ENCODE measurements at places on chromosomes 2 and 18. TPM values are rescaled to one million over a fixed set of nuclear protein-coding genes. Genes with fewer than 3 reads are reported as not detected.

The UGT1A9 gene
- total RNA-seq, result not detected

The RGPD4 gene
- total RNA-seq, result not detected

The ITPRIPL1 gene
- total RNA-seq, result 1.4 TPM

The IL36B gene
- not detected for total RNA-seq

The MRPL53 gene
- 60.5 TPM for total RNA-seq

The MIB1 gene
- 17.6 TPM for total RNA-seq

The ANKRD62 gene
- not detected for total RNA-seq

The NLRC4 gene
- not detected for total RNA-seq

The ECEL1 gene
- total RNA-seq, result not detected

The SCYGR4 gene
- not detected for total RNA-seq

The GALNT13 gene
- total RNA-seq, result 0.18 TPM

The ABCA12 gene
- 0.29 TPM for total RNA-seq

The INHBB gene
- not detected for total RNA-seq

The SLC9A4 gene
- total RNA-seq, result not detected

The ANKRD23 gene
- not detected for total RNA-seq

The PCARE gene
- total RNA-seq, result not detected

The SOX11 gene
- 0.29 TPM for total RNA-seq

The ACADL gene
- not detected for total RNA-seq

The VWC2L gene
- not detected for total RNA-seq

The SKA1 gene
- 34.3 TPM for total RNA-seq

The IL36G gene
- not detected for total RNA-seq

The FSIP2 gene
- total RNA-seq, result under 0.01 TPM

The CCDC68 gene
- 24.3 TPM for total RNA-seq

The TPRKB gene
- total RNA-seq, result 47.6 TPM

The TUBA3E gene
- total RNA-seq, result not detected

The DYSF gene
- total RNA-seq, result 0.58 TPM

The TPO gene
- total RNA-seq, result not detected

The CYRIA gene
- total RNA-seq, result 3.0 TPM
